Hematopoietic multipotent progenitor cell treated with erythropoietin and hydrocortisone succinate and interleukin-3 and kit ligand, for 15 days (in vitro differentiated cells): ENCODE measurements at places on chromosomes 2 and 18.

DNA sequence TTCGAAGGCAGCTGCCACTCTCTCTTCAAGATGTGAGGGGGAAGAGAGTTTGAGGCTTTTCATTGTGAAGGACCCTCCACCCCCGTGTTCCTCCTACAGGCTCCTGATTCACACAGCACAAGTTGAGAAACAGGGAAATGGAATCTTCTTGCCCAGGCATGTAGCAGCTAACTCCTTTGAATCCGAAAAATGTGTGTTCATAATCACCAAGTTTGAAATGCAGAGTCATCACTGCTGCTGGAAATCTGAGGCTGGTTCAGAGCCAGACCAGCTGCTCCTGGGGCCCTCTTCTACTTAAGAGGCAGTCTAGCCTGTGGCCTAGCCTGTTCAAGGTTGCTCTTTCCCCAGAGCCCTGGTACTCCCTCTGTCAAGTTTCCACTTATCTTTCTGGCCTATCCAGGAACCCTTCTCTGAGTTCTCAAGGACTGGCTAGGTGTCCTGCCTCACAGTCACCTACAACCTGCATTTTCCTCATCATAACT lies 166.4 kb downstream of the TMEM247 start:
- no peak for DNase-seq

GRCh38 chr2:127479866-127480743 lies 46.2 kb downstream of the IWS1 start:
- DNase-seq = no peak

- no peak for DNase-seq
These were observed 23.7 kb downstream of the EFEMP1 start for GRCh38 chr2:55899881-55900280.

DNA sequence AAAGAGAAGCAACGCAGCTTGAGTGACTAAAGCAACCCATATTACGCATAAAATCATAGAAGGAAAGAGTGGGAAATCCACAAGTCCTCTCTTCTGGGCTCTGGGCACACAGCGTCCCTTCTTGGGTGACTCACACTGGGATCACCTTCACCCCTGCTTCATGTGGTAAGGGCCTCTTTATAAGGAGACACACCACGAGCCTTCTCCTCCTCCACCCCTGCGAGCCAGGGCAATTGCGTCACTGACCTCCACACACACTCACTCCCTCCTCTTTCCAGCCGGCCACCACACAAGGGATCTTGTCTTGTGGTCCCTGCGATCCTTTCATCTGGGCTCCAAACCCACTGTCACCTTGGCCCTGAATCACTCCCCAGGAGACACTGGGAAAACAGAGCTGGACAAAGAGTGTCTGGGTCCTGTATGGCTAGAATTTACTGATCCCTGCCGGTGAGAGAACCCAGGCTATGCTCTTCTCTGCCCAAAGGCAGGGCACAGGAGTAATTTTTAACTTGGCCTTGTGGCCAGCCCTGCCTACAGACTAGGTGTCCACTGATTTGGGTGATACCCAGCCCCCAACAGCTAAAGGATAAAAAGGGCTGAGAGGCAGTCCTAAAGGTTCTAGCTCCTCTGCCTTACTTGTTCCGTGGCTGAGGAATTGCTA lies 35.3 kb downstream of the NHEJ1 start:
- DNase-seq = no peak

DNA sequence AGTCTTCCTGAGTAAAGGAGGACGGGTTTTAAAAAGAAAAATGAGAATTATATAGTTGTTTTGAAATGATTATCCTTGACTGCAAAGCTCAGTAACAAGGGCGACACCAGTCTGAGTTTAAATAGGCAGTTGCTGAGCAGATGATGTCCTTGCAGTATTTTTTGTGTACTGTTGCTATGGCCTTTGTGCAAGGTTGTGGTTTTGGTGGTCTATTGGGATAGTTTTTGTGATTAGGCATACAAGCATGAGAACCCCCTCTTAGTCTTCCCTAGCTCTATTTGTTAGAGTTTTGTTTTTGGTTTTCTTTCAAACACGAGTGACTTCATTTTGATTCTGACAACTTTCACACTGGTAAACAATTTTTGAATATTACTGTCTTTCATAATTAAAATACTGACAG lies 64.1 kb downstream of the TAF4B start:
- DNase-seq = no peak

GRCh38 chr2:74693213-74693612 lies 39.2 kb downstream of the SEMA4F start:
- no peak for DNase-seq

DNA sequence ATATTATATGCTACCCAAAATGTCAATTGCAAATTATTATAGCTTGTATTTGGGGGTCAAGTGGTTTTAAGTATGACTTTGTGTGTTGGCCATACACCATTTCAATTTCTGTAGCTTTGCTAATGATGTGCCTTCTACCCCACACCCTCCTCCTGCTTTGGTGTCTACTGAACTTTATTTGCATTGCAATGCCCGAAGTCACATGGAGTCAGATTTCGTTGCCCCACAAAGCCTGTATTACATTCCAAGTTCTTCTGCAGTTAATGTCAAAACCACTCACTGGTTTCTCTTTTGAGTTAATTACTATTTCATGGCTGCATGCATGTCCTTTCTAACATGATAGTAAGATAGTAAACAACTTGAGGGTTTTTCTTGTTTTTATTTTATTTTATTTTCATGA lies 528.9 kb downstream of the RIT2 start:
- DNase-seq = no peak

- DNase-seq = no peak
These were observed 758.9 kb downstream of the DPP10 start for GRCh38 chr2:115201386-115201785.

DNA sequence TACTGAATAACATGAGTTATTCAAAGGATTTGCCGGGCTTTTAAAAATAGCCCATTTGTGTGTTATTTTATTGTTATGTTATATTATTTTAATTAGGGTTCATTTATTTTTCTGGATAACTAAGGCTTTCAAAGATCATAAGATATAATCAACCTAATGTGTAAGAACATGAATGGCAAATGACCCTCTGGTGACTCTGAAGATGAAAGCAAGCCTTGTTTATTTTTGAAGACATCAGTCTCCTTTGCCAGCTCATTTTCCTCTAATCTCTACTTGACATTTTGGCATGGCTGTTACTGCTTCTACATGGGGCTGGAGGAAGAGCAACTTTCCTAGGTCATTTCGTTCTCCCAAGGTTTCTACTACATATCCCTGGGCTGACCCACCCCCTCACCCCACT lies 10.6 kb downstream of the FAP start:
- DNase-seq = no peak

- no peak for DNase-seq
These were observed 387.3 kb downstream of the CLIP4 start for GRCh38 chr2:29502460-29502911.

DNA sequence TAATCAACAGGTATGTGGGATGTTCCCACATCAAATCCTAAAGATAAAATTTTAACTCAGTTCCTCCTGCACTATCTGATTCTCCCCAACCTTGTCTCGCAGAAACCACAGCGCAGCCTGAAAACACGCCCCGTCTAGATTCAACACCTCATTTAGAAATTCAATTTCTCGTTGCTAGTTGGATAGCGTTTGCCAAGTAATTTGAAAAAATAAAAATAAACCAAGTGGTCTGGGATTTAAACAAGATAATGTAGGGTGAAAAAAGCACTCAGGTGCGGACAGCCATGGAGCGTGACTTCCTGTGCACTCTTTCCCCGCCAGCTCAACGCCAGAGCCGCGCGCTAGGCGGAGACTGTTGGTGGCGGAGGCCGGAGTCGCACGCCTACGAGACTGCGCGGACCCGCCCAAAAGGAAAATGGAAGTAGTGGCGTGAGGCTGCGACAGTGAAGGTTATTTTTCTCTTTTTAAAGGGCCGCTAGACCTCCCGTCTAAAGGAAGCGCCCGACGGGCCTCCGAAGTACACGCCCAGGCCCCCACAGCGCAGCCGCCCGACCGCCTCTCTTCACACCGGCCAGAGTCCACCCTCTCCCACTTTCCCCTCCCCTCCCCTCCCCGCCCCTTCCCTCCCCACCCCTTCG lies 615 bp upstream of the CCNT2 start:
- DNase-seq = peak; percentile 88

GRCh38 chr2:156332284-156332533 lies 312 bp downstream of the NR4A2 start:
- no peak for DNase-seq

DNA sequence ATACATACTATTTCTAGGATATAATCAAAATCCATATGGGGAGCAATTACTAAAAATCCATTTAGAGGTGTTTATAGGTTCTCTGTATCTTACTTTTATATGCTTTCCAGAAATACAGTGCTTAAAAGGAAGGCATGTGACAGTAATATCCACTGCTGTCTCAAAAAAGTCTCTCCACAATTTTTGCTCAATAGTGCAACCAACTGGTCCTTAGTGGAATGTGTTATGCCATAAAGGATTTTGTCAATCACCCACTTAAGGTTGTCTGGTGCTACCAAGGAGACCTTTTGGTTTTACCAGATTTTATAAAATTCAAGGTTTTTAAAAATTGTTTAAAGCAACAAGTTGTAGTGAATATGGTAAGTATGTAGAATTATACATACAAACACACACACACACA lies 328.5 kb upstream of the DSEL start:
- DNase-seq = no peak

DNA sequence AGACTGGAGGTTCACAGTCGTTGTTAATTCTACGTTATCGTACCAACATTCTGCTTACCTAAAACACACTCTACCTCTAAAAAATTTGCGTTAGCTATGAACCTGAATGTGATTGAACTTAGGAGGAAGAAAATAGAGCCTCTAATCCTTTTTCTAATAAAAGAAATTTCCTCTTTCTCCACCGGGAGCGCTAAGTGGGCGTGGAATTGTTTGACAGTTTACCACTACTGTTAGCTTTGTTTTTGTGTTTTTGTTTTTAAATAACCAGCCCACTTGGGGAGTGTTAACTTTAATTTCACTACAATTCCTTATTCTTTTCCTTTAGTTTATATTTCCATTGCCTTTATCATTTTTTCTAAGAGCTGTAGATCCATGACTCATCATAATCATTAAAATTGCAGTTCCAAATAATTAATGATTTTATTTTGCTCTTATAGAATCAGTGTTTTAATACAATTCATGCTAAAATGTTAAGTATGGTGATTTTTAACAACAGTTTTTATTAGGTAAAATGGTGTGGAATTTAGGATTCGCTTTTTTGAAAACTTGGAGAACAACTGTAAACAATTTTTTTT lies 55.0 kb upstream of the ITM2C start:
- DNase-seq = no peak

DNA sequence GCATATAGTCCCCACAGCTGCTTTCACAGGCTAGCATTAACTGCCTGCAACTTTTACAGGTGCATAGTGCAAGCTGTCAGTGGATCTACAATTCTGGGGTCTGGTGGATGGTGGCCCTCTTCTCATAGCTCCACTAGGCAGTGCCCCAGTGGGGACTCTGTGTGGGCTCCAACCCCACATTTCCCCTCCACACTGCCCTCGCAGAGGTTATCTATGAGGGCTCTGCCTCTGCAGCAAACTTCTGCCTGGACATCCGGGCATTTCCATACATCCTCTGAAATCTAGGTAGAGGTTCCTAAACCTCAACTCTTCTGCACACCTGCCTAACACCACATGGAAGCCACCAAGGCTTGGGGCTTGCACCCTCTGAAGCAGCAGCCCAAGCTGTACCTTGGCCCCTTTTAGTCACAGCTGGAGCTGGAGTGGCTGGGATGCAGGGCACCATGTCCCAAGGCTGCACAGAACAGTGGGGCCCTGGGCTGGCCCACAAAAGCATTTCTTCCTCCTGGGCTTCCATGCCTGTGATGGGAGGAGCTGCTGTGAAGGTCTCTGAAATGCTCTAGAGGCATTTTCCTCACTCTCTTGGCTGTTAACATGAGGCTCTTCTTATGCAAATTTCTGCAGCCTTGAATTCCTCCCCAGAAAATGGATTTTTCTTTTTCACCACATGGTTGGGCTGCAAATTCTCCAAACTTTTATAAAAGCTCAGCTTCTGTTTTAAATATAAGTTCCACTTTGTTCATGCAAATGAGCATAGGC lies 59.3 kb downstream of the KDM3A start:
- no peak for DNase-seq

GRCh38 chr18:41966943-41967342 lies 11.9 kb downstream of the PIK3C3 start:
- no peak for DNase-seq

GRCh38 chr18:46278481-46279465 lies 174.6 kb downstream of the HAUS1 start:
- DNase-seq = no peak

- no peak for DNase-seq
These were observed at the start of gene SULT1C3 for GRCh38 chr2:108239786-108240185. SULT1C3 (plus strand) TSS chr2:108239968; CDS start chr2:108247195, 7,227 bp downstream.

GRCh38 chr18:43681661-43682060 lies 404.4 kb upstream of the SYT4 start:
- no peak for DNase-seq

GRCh38 chr2:18078216-18078615 lies 199.7 kb downstream of the KCNS3 start:
- DNase-seq = no peak

- no peak for DNase-seq
These were observed 69.1 kb upstream of the AFF3 start for GRCh38 chr2:100211521-100211920.

GRCh38 chr2:224222291-224222690 lies 179.6 kb downstream of the FAM124B start:
- no peak for DNase-seq

DNA sequence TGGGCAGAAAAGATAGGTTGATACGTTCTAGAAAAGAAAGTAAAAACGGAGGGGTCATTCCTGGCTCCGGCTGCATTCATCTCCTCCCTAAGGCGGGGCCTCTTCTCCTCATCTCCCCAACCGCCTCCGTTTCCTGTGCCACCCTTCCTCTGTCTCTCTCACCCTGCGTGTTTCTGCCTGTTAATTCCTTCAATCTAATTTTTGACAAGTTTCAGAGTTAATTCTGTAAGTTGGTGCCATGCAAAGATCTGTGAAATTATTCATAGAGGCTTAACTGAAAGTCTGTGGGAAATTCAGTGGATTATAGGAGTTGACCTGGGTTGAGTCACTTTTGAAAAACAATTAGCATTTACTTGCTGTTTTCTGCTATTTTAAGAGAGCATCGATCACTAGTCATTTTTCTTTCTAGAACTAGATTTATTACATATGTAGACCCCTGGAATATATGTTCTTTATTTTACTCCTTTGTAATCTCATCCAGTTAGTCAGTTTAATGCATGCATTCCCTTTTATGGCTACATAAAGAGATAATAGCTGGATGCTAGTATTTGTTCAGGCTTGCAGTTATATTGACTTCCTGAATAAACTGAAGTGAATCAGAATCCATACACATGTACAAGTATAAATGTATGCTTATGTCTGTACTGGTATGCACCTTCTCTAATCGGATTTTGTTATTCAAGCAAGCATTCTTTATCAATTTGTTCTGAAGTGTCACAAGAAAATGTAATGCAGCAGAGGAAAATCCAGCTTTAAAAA lies 91.1 kb downstream of the EML6 start:
- no peak for DNase-seq

DNA sequence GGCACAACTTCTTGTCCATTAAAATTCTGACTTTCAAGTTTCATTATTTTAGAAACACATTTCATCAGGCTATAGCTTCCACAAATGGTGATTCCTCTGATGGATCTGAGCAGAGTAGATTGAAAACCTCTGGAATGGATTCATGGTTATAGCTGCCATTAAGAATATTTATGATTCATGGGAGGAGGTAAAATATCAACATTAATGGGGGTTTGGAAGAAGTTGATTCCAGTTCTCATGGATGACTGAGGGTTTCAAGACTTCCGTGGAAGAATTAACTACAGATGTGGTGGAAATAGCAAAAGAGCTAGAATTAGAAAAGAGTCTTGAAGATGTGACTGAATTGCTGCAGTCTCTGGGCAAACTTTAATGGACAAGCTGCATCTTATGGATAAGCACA lies 797.4 kb downstream of the SUCLG1 start:
- no peak for DNase-seq

GRCh38 chr18:2223449-2223848 lies 347.9 kb downstream of the METTL4 start:
- DNase-seq = no peak
